Astrocyte of the spinal cord (primary cell): ENCODE measurements at places on chromosomes 5 and 9.

GRCh38 chr9:85262333-85262732, 479.4 kb downstream of the AGTPBP1 start:
- peak; percentile 6 for DNase-seq

DNA sequence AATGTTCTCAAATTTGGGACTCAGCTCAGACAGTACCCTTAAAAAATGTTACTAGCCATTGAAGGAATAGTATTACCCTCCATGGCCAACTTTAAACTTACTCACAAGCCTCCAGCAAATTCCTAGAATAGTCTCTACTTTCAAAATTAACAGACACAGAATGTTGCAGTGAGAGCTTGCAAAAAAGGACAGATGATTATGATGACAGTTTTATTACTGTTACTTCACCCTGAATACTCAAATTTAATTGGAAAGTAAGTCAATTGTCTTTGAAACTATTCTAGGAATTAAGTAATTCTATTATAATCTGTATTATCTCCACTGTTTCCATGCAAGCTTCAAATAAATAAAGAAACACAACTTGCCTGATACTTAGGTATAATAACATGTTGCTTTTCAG, 288.3 kb downstream of the SLF1 start:
- DNase-seq, result no peak

DNA sequence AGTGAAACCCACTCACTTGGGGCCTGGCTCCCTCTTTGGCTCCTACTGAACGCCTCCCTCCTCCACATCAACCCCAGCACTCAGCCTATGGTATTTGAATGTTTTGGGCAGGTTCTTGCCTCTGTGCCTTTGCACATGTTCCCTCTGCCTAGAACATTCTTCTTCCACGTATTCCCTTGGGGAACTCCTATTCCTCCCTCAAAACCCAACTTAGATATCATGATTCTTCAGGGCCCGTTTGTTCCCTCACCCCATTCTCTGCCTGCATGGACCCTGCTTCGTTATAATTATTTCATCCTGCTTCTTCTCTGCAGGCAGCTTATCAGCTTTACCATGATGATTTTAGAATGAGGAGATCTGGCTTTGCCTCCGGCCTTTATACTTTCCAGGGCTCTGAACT, 215.0 kb upstream of the IER5L start:
- DNase-seq, result no peak

GRCh38 chr5:179319123-179319522, 26.1 kb downstream of the ADAMTS2 start:
- no peak for DNase-seq

DNA sequence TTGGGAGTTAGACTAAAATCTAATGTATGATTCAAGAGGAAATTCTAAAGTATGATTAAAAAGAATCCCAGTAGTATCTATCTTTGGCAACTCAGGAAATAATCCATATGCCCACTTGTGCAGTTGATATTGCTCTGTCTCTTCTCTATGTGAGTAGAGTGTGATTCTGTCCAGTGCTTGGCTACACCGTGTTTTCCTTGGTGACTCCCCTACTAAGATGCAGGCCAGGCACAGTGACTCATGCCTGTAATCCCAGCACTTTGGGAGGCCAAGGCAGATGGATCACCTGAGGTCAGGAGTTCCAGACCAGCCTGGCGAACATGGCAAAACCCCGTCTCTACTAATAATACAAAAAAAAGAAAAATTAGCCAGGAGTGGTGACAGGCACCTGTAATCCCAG, 495.4 kb downstream of the MAT2B start:
- DNase-seq, result no peak

GRCh38 chr5:39319395-39319794, 44.9 kb downstream of the C9 start:
- DNase-seq, result no peak

- no peak for DNase-seq
Measured at GRCh38 chr9:79575547-79575946, 3.8 kb downstream of the TLE4 start.

- DNase-seq, result no peak
Measured at GRCh38 chr5:52491818-52492217, 295.9 kb upstream of the ITGA1 start.

- no peak for DNase-seq
Measured at GRCh38 chr9:131715906-131716305, 24.0 kb downstream of the RAPGEF1 start.

- DNase-seq, result no peak
Measured at GRCh38 chr9:136426787-136427186, 12.9 kb downstream of the INPP5E start.

DNA sequence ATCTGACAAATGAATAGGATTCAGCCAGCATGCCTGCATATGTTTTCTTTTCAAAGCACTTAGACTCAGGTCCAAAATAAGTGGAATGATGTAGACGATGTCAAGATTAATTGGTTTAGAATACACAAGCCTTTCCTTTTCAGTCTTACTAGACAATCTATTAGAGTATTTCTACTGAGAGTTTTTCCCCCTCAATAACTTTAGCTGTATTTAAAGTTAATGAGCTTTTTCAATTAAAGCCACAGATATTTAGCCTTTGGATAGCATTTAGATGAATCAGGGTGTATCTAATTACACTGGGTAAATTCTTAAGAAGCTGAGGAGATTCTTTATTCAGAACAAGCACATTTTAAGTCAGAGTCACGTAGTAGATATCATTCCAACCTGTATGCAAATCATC, 198.7 kb upstream of the MPDZ start:
- peak; percentile 53 for DNase-seq

GRCh38 chr9:70303268-70303667, 44.5 kb downstream of the SMC5 start:
- no peak for DNase-seq

- DNase-seq, result no peak
Measured at GRCh38 chr5:136048966-136049365, 20.2 kb downstream of the TGFBI start.

GRCh38 chr5:35518104-35518503, 99.6 kb upstream of the SPEF2 start:
- DNase-seq, result no peak

DNA sequence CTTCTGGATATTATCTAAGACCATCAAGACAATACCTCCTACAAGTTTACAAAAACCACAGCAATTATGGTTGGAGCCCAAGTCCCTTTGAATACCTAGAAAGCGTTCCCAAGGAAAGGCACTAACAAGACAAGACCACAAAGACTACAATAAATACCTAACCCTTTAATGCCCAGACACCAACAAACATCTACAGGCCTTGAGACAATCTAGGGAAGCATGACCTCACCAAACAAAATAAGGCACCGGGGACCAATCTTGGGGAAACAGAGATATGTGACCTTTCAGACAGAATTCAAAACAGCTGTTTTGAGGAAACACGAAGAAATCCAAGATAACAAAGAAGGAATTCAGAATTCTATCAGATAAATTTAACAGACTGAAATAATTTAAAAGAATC, 37.8 kb downstream of the OXCT1 start:
- DNase-seq, result no peak

DNA sequence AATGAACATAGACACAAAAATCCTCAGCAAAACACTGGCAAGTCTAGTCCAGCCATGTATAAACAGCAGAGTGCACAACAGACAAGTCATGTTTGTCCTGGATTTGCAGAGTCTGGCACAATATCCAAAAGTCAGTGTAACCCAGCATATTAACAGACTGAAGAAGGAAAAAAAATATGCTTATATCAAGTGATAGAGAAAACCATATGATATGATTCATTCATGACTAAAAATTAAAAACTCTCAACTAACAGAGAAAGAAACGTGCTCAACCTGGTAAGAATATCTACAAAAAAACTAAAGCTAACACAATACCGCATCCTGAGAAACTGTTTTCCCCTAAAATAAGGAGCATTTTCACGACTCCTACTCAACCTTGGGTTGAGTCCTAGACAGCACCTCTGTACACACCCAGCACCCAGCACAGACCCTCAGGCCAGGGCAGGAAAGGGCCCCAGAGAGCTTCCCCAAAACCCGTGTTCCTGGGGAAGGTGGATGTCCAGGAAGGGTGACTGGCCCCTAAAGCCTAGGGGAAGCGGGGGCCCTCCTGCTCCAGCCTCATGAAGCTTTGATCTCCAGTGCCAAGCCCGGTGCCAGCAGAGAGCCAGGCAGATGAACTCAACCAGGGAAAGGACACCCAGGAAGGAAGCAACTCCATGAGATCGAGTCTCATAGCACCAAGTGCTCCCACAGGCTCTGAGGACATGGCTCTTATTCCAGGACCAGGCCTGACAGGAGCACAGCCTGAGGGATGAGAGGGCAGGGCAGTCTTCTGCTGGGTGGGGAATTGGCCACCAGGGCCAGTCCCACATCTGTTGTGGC, 38.9 kb downstream of the ADAMTS2 start:
- no peak for DNase-seq

- DNase-seq, result peak; percentile 95
Measured at GRCh38 chr9:33320568-33321261, 30.4 kb downstream of the NFX1 start.

DNA sequence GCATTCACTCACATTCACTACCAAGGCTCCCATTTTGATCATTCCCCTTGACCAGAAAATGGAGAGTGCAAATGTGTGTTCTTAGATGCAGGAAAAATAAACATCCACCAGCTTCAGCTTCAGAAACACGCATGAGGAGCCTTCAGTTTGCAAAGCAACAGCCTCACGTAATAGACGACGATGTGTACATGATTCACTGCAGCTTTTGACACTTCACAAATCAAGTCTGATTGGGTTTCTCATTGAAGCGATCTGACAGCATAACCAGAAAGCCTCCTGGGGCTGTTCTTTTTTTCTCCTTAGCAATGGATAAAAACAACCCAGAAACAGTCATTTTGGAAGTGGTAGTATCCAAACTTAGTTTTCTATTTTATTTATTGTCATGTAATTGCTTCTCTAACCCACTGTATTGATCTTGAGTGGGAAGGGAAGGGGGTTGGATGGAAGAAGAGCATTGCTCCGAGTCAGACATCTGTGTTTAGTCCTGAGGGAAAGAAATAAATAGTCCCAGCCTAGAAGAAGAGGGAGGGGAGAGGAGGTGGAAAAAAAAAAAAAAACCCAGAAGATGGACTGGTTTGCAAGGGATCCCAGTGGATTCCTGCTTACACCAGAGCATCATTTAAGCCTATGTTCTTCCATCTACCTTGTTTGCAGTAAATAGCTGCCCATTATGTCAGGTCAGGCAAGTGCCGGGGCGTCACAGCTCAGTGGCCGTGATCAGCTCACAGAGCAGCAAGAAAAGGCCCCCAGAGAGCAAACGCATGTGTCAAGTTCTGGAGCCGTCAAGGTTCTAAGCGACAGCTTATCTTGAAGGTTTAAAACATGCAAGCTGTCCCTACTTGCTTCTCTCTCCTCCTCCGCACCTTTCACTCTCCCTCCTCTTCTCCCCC, 190.2 kb upstream of the SNX2 start:
- DNase-seq, result no peak

- no peak for DNase-seq
Measured at GRCh38 chr9:37236822-37237221, 116.4 kb downstream of the ZCCHC7 start.

GRCh38 chr5:96026406-96027041, 64.9 kb upstream of the ELL2 start:
- DNase-seq, result peak; percentile 71

DNA sequence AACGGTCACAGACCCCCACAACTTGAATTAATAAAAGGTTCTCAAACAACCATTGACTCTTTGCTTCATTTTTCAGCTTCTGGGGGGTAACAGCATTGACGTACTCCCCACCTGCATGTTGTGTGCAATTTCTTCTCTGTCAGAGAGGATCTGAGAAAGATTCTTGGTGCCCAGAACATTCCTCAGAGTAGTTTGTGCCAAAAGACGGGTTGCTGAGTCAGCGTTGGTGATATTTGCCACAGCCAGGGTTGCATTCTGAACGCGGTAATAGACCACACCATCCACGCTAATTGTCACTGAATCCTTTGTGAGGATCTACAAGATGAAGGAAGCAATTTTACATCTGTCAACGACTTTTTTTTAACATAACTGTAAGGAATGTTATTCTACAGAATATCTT, 21.0 kb downstream of the STOM start:
- DNase-seq, result peak; percentile 31

GRCh38 chr5:81191726-81192372, 41.3 kb upstream of the CKMT2 start:
- DNase-seq, result no peak

DNA sequence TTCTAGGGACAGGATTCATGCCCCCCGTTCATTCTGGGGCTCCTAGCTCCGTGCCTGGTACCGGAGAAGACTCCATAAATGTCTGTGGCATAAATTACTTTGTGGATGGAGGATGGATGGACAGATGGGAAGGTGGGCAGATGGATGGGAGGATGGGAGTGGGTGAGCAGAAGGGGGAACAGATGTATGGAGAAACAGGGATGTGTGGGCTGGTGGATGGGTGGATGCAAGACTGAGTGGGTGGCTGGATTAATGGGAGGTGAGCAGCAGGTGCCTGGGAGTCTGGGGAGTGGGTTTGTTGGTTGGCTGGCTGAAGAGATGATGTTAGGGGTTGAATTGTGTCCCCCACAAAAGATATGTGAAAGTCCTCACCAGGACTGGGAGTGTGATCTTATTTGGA, 43.5 kb downstream of the SARDH start:
- DNase-seq, result no peak

- DNase-seq, result no peak
Measured at GRCh38 chr9:129162497-129163197, 15.4 kb downstream of the IER5L start.

DNA sequence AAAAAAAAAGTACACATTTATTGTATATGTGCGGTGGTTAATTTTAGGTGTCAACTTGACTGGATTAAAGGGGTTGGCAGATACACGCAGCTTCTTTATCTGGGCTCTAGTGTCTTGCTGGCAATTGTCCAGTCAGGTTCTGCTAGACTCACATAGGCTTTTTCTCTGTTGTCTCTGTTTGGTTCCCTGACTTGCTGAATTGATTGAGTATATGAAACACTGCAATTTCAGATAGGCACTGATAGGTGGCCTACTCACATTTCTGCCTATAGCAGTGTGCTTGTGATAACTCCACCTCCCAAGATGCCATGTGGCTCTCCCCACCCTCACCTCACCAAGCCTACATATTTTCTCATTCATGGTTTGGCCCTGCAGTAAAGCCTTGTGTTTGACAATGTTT, 52.5 kb downstream of the AOPEP start:
- no peak for DNase-seq

- DNase-seq, result peak; percentile 49
Measured at GRCh38 chr9:109013679-109014607, 644 bp upstream of the CTNNAL1 start.

- DNase-seq, result peak; percentile 96
Measured at GRCh38 chr9:107274953-107275422, 8.1 kb upstream of the RAD23B start.

GRCh38 chr5:22643356-22643755, 209.8 kb downstream of the CDH12 start:
- DNase-seq, result no peak
